Activated CD8-positive, alpha-beta T cell treated with anti-CD3 and anti-CD28 coated beads, Interleukin-2, amount 10 ng/mL, durations not matched to agents 7 days and 5 days (primary cell): ENCODE measurements at places on chromosomes 2 and 18. TPM values are rescaled to one million over a fixed set of nuclear protein-coding genes. Genes with fewer than 3 reads are reported as not detected.

IFT172 gene
- total RNA-seq: 10.0 TPM

CROCC2 gene
- not detected for total RNA-seq

KCNF1 gene
- not detected for total RNA-seq

GCG gene
- not detected for total RNA-seq

ARHGAP25 gene
- 68.7 TPM for total RNA-seq

CTDSP1 gene
- 185 TPM for total RNA-seq

ALK gene
- total RNA-seq: not detected

FAM237A gene
- not detected for total RNA-seq

MAP2 gene
- total RNA-seq: not detected

DNAJC5G gene
- not detected for total RNA-seq

FAM110C gene
- total RNA-seq: 0.16 TPM

OBSL1 gene
- total RNA-seq: 0.18 TPM

ZNF396 gene
- 0.32 TPM for total RNA-seq

SCG2 gene
- total RNA-seq: not detected

SKOR2 gene
- not detected for total RNA-seq

NBEAL1 gene
- 14.8 TPM for total RNA-seq

COLEC11 gene
- total RNA-seq: not detected

FTCDNL1 gene
- 1.9 TPM for total RNA-seq

DOCK10 gene
- 344 TPM for total RNA-seq

RAB6C gene
- total RNA-seq: not detected

NEU2 gene
- not detected for total RNA-seq

TCF23 gene
- not detected for total RNA-seq

TMEM37 gene
- not detected for total RNA-seq

ICOS gene
- 32.6 TPM for total RNA-seq

MBD1 gene
- total RNA-seq: 97.3 TPM

PROKR1 gene
- total RNA-seq: not detected

IL36G gene
- not detected for total RNA-seq

CD8B gene
- 423 TPM for total RNA-seq

GALNT5 gene
- not detected for total RNA-seq

PIK3C3 gene
- total RNA-seq: 44.7 TPM

EML6 gene
- total RNA-seq: 1.3 TPM

STRADB gene
- total RNA-seq: 30.3 TPM

TRABD2A gene
- 71.9 TPM for total RNA-seq

SNRPD1 gene
- 102 TPM for total RNA-seq

LINC00305 gene
- total RNA-seq: not detected

STARD6 gene
- total RNA-seq: not detected

STEAP3 gene
- 0.13 TPM for total RNA-seq

POTEE gene
- 1.0 TPM for total RNA-seq

CRYBA2 gene
- total RNA-seq: not detected

RNF144A gene
- 87.0 TPM for total RNA-seq

RNU2-63P gene
- total RNA-seq: 4.5 TPM

CD28 gene
- 27.2 TPM for total RNA-seq

C2orf15 gene
- total RNA-seq: 0.86 TPM

INHA gene
- total RNA-seq: not detected

TMEM198 gene
- total RNA-seq: 0.47 TPM

NEU4 gene
- 0.31 TPM for total RNA-seq

SFXN5 gene
- 15.7 TPM for total RNA-seq

ATP6V1B1 gene
- total RNA-seq: not detected

PLEKHH2 gene
- total RNA-seq: 0.57 TPM

IFIH1 gene
- total RNA-seq: 37.6 TPM

MERTK gene
- total RNA-seq: 0.21 TPM

CD226 gene
- total RNA-seq: 47.6 TPM

CLASP1 gene
- total RNA-seq: 62.3 TPM
